Sigmoid colon (tissue), 7 donors: ENCODE measurements at places on chromosomes 2 and 18.

DNA sequence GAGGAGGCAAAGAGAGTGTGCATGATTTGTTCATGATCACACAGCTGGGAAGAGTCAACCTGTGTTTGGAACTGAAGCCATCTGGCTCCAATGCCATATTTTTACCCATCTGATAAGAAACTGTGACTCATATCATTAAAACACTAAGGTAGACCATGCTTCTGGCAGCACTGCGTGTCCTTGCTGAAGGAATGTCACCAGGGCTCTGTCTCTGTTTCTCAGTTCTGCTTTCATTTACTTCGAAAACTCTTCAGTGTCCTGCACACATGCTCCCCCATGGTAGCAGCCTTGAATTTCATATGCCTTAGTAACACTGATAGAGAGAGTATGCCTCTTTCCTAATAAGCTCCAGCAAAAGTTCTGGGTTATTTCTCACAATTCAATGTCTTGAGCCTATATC lies 830.4 kb downstream of the DCDC2C start:
- no peak for DNase-seq

GRCh38 chr2:10788855-10789254 lies 23.7 kb downstream of the PDIA6 start:
- no peak for DNase-seq

GRCh38 chr2:102520009-102520408 lies 47.0 kb downstream of the SLC9A4 start:
- DNase-seq, result no peak

DNA sequence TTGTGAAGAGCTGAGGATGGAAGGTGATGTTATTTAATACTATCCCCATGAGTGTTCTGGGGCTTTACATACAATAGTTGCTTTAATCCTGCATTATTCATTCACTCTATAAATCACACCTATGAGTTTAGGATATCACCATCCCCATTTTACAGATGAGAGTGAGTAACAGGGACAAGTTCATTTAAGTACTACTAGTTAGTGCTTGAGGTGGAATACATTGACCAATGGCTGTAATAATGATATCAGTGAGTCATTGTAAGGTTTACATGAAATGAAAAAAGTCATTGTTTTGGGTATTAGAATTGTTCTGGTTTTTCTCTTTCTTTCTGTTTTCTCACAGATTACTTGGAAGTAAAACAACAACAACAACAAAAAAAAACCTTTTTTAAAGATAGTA lies 42.5 kb downstream of the TANC1 start:
- no peak for DNase-seq

DNA sequence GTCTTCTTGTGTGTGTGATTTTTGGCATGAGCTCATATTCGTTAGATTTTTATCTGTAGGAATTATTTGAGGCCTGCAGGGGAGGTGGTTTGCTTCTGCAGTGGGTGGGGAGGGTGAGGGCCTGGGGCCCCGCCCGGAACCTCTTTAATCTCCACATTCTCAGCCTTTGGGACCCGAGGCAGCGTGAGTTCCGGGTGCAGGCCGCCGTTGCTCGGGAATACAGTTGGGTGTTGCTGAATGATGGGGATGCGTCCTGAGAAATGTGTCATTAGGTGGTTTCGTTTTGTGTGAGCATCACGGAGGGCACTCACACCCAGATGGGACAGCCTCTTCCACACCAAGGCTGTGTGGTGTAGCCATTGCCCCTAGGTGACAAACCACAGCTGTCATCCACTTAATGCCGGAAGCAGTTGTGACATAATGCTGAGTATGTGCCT lies 13.7 kb upstream of the GAL3ST2 start:
- peak; percentile 41 for DNase-seq

DNA sequence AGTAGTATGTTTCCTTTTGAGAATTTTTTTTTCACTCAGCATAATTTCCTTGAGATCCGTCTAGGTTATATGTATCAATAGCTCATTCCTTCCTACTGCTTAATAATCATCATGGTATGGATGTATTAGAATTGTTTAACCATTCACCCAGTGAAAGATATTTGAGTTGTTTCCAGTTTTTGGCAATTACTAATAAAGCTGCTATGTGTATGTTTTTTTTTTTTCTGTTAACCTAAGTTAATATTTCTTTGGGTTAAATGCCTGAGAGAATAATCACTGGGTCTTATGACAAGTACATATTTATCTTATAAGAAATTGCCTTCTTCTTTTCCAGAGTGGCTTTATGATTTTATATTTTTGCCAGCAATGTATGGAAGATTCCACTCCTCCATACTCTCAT lies 96.4 kb upstream of the ST6GAL2 start:
- DNase-seq, result no peak

GRCh38 chr2:36371928-36372391 lies 16.4 kb downstream of the CRIM1 start:
- no peak for DNase-seq

DNA sequence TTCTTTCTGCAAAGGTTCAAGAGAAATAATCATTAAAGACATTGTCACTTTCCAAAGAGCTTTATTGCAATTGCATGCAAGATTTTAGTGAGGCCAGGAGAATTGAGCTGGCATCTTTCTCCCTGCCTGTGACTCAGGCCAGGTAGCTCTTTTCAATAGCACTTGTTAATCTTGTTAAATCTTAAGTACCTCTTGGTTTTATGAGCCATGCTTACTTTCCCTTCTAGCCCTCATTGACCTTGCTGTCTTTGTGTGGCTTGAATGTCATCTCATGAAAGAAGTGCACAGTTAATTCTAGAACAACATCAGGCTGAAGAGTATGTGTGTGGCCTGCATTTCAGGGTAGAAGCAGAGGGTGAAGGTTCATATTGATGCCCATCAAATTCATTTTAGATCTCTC lies 14.8 kb upstream of the LGALSL start:
- DNase-seq, result no peak

DNA sequence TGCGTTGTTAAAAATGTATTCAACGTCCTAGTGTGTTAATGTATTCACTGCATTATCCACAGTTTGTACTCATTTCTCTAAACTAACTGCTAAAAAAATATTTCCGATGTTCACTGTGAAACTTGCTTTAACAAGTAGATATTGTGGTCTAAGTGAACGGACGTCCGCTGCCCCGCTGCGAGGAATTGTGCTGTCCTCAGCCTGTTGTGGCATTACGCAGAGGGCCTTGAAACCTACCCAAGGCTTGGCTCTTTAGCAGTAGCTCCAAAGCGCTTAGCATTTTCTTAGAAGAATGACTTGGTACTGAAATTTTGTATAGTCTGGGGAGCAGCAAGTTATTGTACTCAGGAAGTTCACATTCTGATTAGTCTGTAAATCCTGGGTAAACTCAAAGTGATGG lies 136.5 kb upstream of the SP5 start:
- no peak for DNase-seq

DNA sequence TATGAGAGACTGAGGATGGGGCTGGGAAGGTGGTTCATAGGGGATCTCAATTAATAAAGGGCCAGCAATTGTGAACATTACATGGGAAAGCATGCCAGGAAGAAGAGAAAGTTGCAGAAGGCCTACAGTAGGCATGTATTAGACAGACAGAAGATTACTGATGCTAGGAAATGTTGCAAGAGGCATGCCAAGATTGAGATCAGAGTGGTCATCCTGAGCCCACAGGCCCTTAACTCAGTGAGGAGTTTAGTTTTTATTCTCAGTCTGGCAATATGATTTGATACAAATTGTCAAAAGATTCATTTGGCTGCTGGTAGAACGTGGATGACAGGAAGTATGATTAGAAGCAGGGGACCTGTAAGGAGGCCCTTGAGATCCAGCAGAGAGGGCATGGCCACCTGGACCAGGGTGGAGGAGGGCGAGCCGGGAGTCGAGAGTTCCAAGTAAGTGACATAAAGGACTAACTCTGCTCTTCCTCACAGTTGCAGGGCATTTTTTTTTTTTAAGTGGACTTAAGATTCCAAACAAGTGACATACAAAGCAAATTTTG lies 54.9 kb downstream of the EPHA4 start:
- no peak for DNase-seq

DNA sequence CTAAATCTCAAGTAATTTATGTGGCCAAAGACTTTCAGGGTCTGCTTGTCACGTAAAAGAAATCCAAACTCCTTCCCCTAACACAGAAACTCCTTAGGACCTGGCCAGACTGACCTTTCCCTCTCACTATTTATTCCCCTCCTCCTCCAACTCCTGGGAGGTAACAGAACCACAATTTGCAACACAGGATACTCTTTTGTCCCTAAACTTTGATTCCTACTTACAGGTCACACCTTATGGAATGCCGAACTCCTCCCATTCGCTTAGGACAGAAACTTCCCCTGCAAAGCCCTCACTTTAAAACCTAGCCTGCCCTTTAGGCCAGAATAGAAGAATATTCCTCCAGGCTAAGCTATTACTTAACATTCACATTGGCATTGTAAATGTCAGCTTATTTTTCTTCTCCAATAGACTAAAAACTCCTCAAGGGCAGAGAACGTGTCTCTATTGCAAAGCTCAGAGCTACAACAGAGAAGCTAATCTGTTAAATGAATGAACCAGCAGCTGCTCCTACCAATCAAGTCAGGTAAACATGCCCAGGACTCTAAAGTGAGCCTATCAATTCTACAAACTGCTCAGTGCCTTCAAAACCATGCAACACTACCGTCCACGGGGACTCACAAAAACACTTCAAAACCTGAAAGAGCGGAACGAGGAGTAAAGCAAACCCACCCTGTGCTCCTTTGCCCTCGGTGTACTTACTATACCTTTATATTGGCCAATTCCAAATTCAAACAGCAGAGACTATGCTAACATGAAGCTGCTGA lies 6.1 kb downstream of the INO80D start:
- DNase-seq, result no peak

DNA sequence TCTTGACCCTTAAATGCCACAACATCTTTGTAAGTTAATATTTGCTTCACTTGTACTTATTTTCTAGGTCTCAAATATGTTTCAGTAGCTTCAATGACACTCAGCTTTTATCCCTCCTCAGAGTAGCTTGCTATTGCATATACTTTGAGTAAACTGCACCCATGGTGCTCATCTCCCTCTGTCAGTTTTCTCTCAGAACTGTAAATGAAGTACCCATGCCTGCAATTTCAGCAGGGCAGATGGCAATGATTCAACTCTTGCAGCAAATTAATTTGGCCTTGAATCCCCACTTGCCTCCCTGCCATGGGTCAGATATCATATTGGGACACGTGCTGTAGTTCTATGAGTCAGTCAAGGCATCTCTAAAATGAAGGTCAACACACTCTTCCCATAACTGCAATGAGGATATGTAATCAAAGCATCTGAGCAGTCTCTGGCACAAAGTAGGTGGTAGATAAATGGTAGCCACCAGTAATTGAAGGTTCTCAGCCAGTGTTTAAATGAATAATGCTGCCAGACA lies 225.8 kb downstream of the PIEZO2 start:
- DNase-seq, result no peak

GRCh38 chr18:73487966-73488365 lies 620.2 kb upstream of the NETO1 start:
- DNase-seq, result no peak

GRCh38 chr18:48754993-48755473 lies 195.7 kb downstream of the SMAD7 start:
- DNase-seq, result no peak

GRCh38 chr2:115165529-115166109 lies 723.2 kb downstream of the DPP10 start:
- no peak for DNase-seq

GRCh38 chr18:22847867-22848451 lies 85.2 kb upstream of the RBBP8 start:
- DNase-seq, result no peak

DNA sequence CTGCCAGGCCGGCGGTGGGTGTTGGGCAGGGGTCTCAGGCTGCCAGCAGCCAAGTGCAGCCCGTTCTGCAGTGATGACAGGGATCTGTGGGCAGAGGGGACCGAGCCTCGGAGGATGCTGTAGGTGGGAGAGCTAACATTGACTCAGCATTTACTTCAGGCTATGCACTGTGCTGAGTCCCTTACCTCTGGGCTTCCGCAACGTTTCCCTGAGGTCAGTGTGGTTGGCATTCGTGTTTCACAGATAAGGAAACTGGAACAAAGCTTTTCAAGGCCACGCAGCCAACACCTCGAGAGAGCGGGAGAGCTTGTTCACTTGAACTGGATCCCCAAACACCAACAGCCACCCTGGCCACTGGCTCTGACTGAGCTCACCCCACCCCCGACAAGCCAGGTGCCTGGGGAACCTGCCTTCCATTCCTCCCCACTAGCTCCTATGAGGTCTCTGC lies 839 bp upstream of the GPR148 start:
- DNase-seq, result no peak

- no peak for DNase-seq
Observed at GRCh38 chr2:203338322-203338721, 10.1 kb downstream of the ABI2 start.

DNA sequence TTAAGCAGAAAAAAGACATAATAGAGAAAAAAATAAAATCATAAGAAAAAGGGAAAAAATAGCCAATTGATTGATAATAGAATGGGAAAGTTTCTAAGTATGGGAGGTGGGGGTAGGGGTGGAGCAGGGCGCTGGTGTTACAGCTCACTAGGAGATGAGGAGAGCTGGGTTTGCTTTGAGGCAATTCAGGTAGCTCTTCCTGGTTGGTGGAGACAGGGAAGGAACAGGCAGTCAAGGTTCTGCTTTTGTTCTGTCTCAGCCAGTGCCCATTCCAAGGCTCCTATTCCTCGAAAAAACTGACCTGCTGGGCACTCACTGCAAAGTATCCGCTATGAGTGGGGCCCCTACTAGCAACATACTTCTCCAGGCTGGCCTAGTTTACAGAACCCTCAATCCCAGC lies 1.7 kb upstream of the CNNM4 start:
- no peak for DNase-seq

DNA sequence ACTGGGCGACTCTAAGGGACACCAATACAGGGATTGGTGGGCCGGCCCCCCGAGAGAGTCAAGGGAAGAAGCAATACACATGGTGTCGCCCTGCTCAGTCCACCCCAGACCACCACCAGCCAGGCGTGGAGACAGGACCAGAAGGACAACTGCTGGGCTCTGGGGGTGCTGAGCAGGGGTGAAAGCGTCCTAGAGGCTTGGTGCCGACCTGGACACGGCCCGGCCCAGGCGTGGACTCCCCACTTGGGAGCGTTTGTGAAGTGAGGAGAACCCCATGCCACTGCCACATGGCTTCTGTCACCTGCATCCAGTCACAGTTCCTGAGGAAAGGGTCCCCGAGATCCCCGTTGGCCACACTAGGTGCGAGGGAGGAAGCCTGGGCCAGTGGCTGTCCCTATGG lies 35.4 kb upstream of the ITM2C start:
- DNase-seq, result no peak

- no peak for DNase-seq
Observed at GRCh38 chr18:5288517-5288935, 7.0 kb downstream of the ZBTB14 start.

DNA sequence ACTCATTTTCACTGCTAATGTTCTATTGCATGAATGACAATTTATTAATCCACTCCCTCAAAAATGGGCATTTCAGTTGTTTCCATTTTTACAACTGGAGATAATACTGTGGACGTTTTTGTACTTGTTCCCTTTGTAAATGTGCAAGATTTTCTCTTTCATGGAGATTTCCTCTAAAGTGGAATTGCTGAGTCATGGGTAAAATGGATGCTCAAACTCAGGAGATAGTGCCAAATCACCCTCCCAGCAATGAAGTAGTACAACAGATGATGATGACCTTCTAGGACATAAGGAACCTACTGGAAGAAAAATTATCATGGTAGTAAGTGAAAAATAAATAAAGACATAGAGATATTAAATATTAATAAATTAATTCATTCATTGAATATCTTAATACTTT lies 460.8 kb upstream of the CHST9 start:
- no peak for DNase-seq

- no peak for DNase-seq
Observed at GRCh38 chr2:114472246-114472645, 29.8 kb downstream of the DPP10 start.

- DNase-seq, result no peak
Observed at GRCh38 chr2:36374585-36374984, 19.0 kb downstream of the CRIM1 start.
